HT-29 (cell line): ENCODE measurements at places on chromosomes 4 and X.

DNA sequence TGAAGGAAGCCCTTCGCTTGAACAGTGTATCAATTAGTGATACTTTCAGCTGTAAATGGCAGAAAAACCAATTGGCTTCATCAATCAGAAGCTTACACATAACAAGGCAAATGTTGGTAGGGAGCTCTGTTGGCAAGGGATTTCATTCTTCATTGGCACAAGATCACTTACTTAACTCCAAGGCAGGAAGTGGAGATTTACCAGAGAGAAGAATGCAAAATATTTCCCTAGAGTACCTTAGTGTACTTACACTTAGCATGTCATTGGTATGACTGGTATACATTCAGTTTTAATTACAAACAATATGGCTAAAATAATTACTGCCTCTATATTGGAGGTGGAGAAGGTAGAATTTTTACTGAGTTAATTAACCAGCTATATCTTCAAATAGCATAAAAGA is 545.0 kb downstream of the GABRG1 start:
- no peak for DNase-seq

DNA sequence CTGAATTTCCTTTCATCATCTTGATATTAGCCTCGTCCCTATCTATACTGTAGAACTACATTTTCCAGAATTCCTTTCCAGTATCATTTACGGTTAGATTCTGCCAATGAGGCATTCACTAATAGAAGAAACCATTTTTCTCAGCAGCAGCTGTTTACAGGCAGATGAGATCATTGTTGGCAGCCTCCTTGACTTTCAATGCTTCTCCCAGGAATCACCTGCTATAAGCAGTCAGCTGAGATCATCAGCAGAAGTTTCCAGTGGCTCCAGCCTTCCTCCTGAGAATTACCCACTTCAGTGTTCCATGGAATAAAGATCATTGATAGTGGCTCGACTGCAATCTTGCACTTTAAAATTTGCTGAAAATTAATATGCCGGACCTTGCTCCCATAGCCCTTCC is 157.3 kb upstream of the TET2 start:
- DNase-seq: no peak

DNA sequence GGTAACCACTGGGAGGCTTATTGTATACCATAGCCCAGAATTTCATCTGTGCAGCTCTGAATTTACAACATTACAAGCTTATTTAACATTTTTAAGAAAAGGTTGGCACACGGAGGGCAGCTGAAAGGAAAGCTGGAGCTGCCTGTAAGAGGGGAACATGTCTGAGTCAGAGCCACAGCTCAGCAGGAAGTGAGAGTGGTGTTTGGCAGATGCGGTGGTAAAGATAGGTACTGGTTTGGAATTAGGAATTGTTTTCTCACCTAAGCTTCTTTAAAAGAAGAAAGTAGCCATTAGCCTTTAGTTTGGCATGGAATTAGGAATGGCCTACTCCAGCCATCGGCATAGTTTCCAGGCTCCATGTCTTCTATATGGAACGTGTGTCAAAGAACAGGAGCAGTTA is 172.5 kb upstream of the ANXA3 start:
- peak; percentile 41 for DNase-seq

DNA sequence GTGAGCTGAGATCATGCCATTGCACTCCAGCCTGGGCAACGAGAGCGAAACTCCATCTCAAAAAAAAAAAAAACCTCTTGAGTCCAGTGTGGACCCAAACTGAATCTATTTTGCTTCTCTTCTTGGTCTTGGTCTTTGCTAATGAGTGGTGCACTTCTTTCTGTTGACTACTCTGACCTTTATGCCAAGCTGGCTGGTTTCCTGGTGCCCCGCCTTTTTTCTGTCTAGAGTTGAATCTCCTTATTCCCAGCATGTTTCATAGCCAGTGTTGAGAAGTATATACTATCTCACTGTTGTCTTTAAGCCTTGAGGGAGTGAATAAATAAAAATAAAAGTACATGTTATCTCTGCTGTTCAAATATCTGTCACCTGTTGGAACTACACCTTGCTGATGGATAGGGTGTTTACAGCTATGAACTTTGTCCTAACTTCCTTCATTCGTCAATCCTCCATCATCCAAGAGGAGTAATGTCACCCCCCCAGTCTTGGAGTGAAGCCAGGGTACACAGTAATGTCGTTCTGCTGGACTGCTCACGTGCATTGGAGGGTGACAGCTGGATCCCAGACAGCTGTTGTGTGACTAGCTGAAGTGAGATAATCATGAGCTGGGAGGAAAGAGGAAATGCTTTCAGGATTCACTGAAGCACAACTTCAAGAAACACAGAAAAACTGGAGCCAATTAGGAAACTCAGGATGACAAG is 99.3 kb upstream of the PRKG2 start:
- peak; percentile 75 for DNase-seq
